ENCODE measurements at places on chromosomes 1 and 21. TPM values are rescaled to one million over a fixed set of nuclear protein-coding genes. Genes with fewer than 3 reads are reported as not detected.
A peak's percentile ranks its signal among the peaks of the same experiment; 100 is the strongest.

GRCh38 chr1:113811156-113811887, 954 bp downstream of the RSBN1 start:
- H3K4me1 ChIP-seq = peaks cover 5% of the 10 kb centered on the region
- no peaks in the 10 kb centered on the region for H3K36me3 ChIP-seq
- H3K4me3 ChIP-seq = peak overlapping the region; percentile 98
- H3K27ac ChIP-seq = peak overlapping the region; percentile 95
- DNase-seq = no peak

DNA sequence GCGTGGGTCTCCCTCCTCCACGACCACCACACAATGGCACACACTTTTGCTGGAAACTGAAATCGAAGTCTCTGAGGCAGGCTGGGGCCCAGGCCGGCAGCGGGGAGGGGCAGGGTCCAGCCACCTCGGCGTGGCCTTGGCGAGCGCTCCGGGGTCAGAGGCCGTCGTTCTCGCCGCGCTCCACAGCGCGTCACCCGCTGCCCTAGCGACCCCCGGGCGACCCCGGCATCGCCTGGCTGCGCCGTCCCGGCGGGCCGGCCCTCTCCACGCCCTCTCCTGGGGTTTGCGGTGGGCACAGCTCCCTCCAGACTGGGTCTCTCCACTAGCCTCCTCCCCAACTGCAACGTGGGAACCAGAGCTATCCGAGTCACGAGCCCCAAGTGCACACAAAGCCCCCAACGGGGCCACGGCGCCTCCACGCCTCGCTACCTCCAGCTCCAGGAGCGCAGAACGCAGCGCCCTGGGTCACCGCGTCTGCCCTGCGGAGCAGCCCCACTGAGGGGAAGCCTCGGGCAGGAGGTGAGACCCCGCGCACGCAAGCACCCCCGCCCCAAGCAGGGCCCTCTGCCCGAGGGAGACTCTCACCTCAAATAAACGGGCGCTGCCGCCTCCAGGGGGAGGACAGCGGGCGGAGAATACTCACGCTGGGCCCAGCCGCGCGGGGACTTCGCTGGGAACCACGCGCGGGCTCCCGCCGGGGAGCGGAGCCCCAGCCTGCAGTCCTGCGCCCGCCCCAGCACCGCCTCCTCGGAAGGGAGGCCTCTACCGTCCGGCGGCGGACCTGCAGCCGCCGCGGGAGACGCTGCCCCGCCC, 134.0 kb upstream of the BARHL2 start:
- H3K27me3 ChIP-seq = no peaks in the 10 kb centered on the region
- DNase-seq = peak; percentile 88
- peak overlapping the region; percentile 77 for H3K27ac ChIP-seq
- H3K4me1 ChIP-seq = no peaks in the 10 kb centered on the region
- H3K36me3 ChIP-seq = no peaks in the 10 kb centered on the region

DNA sequence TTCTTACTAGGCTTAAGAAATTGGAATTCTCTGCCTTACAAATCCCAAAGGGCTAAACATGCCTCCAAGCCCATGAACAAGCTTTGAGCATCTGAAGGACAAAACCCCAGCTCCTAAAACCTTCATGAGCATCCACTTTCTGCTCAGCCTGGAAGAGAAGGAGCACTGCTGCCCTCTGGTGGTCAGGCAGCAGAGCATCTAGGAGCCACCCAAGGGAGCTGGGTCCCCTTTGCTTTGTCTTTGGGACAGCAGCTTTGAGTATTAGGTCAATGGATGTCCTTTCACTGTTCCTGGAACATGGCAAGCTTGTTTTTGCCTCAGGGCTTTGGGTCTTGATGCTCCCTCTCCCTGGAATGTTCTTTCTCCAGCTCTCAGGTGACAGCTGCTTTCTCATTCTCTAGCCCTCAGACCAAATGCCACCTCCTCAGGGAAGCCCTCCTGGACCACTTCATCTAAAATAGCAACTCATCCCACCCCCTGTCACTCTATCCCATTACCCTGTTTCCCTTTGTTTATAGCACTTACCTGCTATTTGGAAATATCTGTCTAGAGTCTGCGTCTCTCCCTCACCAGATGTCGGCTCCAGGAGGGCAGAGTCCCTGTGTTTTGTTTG, 25.7 kb downstream of the RAB7B start:
- H3K4me3 ChIP-seq = no peak overlapping the region
- H3K4me1 ChIP-seq = no peaks in the 10 kb centered on the region
- H3K36me3 ChIP-seq = no peaks in the 10 kb centered on the region

DNA sequence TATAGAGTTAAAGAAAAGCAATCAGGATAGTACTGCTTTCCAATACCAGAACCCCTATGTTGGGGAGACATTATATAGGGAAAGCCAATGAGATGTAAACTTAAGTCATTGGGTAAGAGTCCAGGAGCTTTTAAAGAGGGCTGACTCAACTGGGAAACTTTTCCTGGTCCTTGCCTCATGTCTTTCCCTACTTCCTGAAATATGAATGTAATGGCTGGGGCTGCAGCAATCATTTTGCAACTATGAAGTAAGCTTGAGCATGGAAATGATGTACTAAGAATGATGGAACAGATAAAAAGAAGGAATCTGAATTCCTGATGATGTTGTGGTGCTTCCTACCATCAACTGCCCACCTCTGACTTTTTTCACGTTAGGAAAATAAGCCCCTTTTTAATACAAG, 55.7 kb downstream of the WDR3 start:
- H3K36me3 ChIP-seq = no peaks in the 10 kb centered on the region
- no peaks in the 10 kb centered on the region for H3K4me1 ChIP-seq
- H3K4me3 ChIP-seq = no peak overlapping the region
- DNase-seq = no peak
- H3K27ac ChIP-seq = no peak overlapping the region
- no peaks in the 10 kb centered on the region for H3K27me3 ChIP-seq

GRCh38 chr1:16230744-16231143, 6.2 kb downstream of the CPLANE2 start:
- no peaks in the 10 kb centered on the region for H3K4me1 ChIP-seq
- H3K27ac ChIP-seq = no peak overlapping the region
- DNase-seq = no peak

- H3K36me3 ChIP-seq = no peaks in the 10 kb centered on the region
- H3K27me3 ChIP-seq = no peaks in the 10 kb centered on the region
- H3K4me3 ChIP-seq = no peak overlapping the region
- H3K4me1 ChIP-seq = no peaks in the 10 kb centered on the region
Measured at GRCh38 chr1:38334930-38335592, 288.5 kb upstream of the POU3F1 start.

DNA sequence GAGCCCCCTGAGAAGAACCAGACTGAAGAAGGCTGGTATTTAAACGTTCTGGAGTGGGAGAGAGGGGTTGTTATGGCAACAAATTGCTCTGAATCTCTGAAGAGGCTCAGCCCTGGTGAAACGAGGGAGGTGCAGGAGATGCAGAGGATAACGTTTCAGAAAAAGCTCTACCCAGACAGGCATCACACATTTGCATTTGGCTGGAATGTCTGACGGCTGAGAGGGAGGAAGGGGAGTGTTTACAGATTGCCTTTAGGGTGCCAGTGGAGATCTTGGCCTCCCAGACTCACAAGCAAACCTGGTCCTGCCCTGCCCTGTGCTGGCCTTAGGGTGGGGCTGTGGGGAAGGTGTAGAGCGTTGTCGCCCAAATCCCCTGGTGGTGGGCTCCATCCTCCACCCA, 169.0 kb upstream of the AJAP1 start:
- H3K27ac ChIP-seq = no peak overlapping the region
- H3K36me3 ChIP-seq = no peaks in the 10 kb centered on the region
- H3K4me3 ChIP-seq = no peak overlapping the region
- H3K27me3 ChIP-seq = no peaks in the 10 kb centered on the region
- no peaks in the 10 kb centered on the region for H3K4me1 ChIP-seq

DNA sequence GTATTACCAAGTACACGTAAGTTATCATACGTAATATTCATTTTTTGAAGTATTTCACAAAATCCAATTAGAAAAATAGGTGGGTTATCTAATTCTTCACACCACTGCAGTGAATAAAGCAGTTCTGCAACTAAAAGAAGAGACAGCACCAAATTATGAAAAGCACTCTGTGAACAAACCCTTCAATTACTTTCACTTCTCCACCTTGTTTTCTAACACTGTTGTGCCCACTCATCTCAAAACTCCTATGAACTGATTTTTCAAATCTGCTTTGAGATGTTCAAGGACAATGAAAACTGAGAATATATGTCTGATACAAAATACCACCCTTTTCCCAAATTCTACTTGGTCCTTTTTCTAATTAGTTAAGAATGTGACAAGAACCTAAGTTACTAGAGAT, 39.4 kb downstream of the LTN1 start:
- H3K27me3 ChIP-seq = no peaks in the 10 kb centered on the region
- H3K27ac ChIP-seq = no peak overlapping the region
- H3K4me3 ChIP-seq = no peak overlapping the region
- H3K4me1 ChIP-seq = no peaks in the 10 kb centered on the region

DNA sequence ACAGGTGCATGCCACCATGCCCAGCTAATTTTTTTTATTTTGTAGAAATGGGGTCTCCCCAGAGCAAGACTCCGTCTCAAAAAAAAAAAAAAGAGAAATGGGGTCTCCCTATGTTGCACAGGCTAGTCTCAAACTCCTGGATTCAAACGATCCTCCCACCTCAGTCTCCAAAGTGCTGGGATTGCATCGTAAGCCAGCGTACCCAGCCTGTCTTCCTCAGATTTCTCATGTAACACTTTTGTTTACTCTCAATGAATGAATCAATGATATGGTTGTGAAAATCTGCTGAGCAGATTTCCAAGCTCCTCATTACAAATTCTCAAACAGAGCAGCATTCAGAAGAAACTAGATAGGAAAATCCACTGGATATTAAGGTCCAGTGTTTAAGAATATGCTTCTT, 6.6 kb downstream of the CMPK1 start:
- no peak for DNase-seq
- no peaks in the 10 kb centered on the region for H3K36me3 ChIP-seq
- H3K27ac ChIP-seq = no peak overlapping the region
- H3K4me1 ChIP-seq = no peaks in the 10 kb centered on the region
- no peaks in the 10 kb centered on the region for H3K27me3 ChIP-seq
- H3K4me3 ChIP-seq = no peak overlapping the region

DNA sequence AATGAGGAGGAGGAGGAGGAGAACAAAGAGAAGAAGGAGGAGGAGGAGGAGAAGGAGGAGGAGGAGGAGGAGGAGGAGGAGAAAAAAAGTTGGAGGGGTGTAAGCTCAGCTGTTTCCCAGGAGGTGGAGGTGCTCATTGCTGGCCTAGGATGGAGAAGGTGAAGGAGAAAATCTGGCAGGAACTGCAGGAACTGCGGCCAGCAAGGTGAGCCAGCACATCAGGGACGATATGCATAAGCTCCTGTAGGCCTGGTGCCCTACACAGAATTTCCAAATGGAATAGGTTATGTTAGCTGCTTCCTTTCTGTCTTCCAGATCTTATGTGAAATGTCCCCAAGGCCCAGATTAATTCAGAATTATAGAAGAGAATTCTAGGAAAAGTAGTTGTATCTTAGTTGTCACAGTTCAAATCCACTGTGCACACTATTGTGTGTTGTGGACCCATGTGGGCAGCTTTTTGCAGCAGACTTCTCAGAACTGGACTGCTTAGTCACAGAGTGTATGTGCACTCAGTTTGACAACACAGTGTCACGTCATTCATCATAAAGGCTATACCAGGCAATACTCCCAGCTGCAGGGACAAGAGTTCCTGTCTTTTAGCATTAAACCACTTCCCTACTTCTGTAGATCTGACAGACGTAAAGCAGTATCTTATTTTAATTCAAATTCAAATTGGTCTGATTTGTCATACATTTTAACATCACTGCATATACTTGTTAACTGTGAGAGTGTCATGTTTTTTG, 303.7 kb downstream of the HLX start:
- no peaks in the 10 kb centered on the region for H3K27me3 ChIP-seq
- no peak overlapping the region for H3K27ac ChIP-seq
- no peaks in the 10 kb centered on the region for H3K4me1 ChIP-seq
- no peak for DNase-seq
- H3K4me3 ChIP-seq = no peak overlapping the region

DNA sequence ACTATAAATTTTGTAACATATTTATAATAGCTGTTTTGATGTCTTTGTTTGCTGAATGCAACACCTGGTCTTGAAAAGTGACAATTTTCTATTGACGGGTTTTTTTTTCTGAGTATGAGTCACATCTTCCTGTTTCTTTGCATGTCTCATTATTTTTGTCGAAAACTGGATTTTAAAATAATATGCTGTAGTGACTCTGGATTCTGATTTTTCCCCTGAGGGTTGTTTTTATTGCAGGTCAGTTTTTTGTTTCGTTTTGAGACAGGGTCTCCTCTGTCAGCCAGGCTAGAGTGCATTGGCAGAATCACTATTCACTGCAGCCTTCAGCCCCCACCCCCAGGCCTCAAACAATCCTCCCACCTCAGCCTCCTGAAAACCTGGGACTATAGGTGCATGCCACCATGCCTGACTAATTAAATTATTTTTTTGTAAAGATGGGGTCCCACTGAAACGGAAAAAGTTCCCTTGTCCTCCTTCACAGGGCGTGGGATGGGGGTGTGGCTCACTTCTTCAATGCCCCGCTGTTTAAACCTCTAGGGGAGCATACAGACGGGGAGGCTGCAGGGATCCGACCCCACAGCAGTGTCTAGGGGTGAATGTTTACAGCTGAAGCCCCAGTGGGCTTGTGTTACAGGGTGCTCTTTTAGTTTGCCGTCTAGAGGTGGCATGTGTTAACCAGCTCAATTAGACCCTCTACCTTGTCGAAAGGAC, 11.3 kb upstream of the PPIE start:
- H3K27me3 ChIP-seq = peaks cover 8% of the 10 kb centered on the region
- no peak for DNase-seq
- no peak overlapping the region for H3K27ac ChIP-seq
- H3K4me1 ChIP-seq = no peaks in the 10 kb centered on the region

DNA sequence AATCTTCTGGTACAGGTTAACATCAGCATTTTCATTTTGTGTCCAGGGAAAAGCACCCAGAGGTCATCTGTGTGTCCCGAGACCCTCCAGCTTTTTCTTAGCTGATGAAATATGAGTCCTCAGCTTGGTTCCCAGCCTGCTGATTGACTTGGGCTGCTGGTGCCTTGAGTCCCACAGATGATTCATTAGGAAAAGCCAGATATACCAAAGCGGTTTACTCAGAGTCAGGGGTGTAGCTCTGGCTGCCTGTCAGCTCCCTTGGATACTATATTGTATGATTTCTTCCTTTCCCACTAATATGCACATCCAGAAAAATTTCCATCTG, 43.7 kb upstream of the MAB21L3 start:
- H3K4me1 ChIP-seq = peaks cover 4% of the 10 kb centered on the region
- no peak for DNase-seq
- no peak overlapping the region for H3K27ac ChIP-seq
- no peaks in the 10 kb centered on the region for H3K27me3 ChIP-seq

DNA sequence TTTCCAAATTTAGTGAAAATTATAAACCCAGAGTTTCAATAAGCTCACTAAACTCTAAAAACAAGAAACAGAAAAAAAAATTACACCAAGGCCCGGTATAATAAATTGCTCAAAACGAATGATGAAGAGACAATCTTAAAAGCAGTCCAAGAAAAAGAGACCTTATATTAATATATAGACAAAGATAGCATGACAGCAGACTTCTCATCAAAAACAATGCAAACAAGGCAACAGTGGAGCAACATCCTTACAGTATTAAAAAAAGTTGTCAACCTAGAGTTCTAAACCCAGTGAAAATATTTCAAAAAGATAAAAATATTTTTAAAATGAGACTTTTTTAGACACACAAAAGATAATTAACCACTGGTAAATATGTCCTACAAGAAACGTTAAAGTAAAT, 46.7 kb downstream of the KIFAP3 start:
- H3K4me1 ChIP-seq = no peaks in the 10 kb centered on the region
- H3K4me3 ChIP-seq = no peak overlapping the region
- no peak overlapping the region for H3K27ac ChIP-seq
- H3K36me3 ChIP-seq = no peaks in the 10 kb centered on the region

The LIN28A gene
- not detected for total RNA-seq

The PCSK9 gene
- total RNA-seq = not detected

The ERMAP gene
- total RNA-seq = 0.59 TPM

The ARTN gene
- total RNA-seq = not detected

The MYOG gene
- total RNA-seq = not detected

The CD1E gene
- total RNA-seq = not detected

The KNCN gene
- total RNA-seq = not detected

The RGS13 gene
- 0.51 TPM for total RNA-seq

The SYCP1 gene
- not detected for total RNA-seq

The SSU72 gene
- 56.8 TPM for total RNA-seq
